Hematopoietic multipotent progenitor cell treated with erythropoietin and hydrocortisone succinate and interleukin-3 and kit ligand, for 17 days (in vitro differentiated cells): ENCODE measurements at places on chromosomes 5 and 9.

DNA sequence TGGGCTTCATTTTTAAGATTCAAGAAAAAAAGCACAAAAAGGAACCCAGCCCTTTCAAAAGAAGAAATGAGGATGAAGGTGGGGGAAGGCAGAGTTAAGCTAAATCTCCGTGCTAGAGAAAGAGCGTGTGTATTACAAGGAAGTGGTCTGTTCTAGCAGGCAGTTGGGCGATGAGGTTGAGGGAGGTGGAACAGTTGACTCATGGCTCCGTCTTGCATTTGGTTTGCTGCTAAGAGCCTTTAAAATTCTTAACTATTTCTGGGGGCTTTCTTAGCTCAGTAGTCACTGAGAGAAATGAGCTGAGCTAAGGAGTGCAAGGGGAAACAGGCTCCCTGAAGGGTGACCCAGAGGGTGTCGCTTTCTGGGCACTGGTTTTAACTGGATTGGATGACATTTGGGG is 117.4 kb downstream of the GCNT1 start:
- no peak for DNase-seq

DNA sequence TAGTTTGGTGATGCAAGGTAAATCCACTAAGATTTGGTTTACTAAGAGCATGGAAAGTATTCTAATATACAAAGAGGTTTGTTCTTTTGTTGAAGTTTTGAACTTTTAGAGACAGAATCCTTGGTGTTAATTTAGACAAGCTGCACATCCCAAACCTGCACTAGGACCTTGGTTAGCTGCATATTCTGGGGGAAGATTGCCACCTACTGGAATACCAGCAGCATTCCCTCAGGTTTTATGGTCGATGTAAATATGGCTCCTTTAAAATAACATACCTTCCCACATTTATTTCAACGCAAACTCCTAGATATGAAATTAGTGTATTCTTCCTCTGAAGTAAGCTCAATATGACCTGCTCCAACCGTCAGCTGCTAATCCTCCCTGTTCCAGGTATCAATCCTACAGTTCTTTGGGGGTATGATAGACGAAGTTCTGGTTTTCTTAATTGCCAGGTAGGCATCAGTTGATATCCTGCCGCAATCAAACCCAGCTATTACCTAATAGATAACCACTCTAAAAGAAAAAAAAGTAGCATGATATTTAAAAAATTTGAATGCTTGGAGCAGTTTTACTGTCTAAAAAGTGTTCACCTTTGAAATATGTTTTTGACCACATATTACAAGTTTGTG is 624.1 kb downstream of the ISL1 start:
- DNase-seq, result no peak

- no peak for DNase-seq
These were observed 1.3 kb downstream of the SPTAN1 start for GRCh38 chr9:128553728-128554127.

GRCh38 chr5:111509119-111509518 is 3.2 kb downstream of the STARD4 start:
- DNase-seq, result no peak

DNA sequence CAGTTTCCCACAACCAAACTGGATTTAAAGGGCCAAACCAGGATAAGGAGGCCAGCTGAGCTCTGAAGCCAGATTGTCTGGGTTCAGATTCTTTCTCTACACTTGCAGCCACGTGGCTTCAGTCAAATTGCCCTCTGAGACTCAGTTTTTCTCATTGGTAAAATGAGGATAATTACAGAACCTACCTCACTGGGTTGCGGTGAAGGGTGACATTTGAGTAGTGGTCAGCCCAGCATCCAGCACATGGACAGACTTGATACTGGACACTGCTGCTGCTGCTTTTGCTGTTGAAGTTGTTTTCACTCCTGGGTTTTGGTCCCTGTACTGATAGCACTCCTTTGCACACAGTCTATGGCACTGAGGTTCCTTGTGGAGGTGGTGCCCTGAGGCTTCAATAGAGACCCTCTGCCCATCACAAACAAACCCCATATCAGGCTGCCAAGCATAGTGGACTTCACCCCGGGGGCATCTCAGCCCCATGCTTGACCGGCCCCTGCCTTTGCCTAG is 25.7 kb upstream of the CDKN2AIPNL start:
- no peak for DNase-seq

- DNase-seq, result no peak
These were observed 24.5 kb upstream of the RAB14 start for GRCh38 chr9:121226175-121226574.
